ENCODE measurements at places on chromosomes 1 and 21.

- DNase-seq: no peak
Observed at GRCh38 chr1:231478811-231479210, 49.7 kb upstream of the TSNAX start.

DNA sequence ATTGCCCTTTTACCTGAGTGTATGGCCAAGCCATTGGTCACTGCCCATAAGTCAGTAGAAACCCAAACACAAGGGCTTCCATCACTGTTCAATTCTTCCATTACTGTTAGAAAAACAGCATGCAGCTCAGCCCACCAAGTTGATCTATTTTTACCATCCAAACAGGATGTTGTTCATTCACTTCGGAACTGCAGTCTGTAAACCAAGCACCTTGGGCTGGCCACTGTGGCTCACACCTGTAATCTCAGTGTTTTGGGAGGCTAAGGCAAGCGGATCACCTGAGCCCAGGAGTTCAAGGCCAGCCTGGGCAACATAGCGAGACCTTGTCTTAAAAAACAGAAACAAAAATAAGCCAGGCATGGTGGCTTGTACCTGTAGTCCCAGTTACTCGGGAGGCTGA is 8.7 kb upstream of the MFSD2A start:
- DNase-seq: no peak

- DNase-seq: no peak
Observed at GRCh38 chr1:98870959-98871903, 133.4 kb downstream of the PLPPR5 start.

DNA sequence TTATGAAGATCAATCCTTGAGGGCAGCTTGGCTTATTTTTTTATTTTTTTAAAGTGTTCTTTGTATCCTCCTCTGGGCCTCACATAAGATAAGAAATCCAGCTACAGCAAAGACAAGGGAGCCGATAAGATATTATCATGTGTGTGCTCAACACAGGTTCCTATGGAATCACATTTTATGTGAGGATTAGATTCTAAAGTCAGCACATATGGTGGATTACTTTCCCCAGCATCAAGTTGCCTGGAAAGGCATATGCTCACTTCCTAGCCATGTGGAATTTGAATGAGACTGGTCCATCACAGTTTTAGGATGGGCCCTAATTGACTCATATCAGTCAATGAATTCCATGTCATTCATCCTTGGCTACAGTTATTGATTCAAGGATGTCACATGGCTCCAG is 456.9 kb upstream of the LRRC7 start:
- DNase-seq: no peak

DNA sequence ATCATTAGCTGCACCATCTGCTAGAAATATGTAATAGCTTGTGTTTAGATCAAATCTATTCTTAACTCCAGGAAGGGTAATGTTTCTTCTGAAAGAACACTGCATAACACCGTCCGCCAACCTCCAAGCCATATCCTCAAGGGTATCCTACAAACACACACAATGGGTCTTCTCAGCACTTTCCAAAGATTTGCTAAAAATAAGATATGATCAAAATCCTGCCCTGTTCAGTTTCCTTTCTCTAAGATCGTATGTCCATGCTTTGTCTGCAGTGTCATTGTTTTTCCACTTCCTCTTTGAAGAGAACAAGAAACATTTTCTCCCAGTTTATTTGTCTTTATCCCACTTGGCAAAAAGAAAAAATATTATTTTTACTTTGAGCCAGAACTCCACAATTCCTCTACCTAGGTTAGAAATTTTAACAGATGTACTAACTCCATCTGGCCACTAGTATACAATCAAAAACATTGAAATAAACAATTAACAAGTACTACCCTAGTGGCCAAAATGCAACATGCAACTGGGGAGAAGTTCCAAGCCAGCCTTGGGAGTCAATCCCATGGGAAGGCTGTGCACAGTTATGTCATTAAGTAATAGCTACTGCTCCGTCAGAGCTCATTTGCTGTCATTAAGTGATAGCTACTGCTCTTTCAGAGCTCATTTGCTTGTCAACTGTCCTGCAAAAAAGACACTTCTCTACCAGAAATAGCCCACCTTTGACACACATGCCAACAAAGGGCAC is 37.8 kb downstream of the FRRS1 start:
- no peak for DNase-seq

DNA sequence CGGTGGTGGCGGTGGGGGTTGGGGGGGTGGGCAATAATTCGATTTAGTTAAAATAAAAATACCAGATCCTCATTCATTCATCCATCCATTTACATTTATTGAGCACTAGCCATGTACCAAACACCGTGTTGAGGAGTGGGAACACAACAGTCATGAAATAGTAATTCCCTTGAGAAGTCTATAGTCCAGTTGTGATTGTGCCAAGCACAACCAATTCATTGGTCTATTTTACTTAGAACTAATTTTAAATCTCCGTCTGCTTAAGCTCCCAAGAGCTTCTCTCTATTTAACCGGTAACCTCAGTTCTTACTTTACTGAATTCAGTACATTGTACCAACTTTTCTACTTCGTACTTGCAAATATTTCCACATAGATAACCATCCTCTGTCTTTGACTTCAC is 38.4 kb downstream of the WARS2 start:
- no peak for DNase-seq

GRCh38 chr1:145690587-145691558 is 16.3 kb downstream of the PDZK1 start:
- no peak for DNase-seq

DNA sequence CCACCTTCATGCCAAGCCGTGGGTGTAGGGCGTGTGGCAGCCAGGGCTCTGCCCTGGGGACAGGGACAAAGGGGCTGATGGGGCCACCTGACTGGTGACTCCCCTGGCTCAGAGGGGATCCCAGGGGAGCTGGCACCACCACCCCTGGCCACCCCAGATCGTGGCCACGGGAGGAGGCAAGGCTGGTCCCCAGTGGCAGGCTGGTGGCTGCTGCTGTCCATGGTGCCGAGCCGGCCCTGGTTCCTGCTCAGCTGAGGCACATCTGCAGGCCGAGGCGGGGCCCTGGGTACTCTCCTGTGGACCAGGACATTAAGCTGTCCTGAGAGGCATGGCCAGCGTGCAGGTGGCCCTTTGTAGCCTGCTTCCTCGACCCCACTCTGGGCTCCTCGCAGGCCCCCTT is 6.5 kb downstream of the PLCH2 start:
- DNase-seq: no peak

- no peak for DNase-seq
Observed at GRCh38 chr1:60108196-60108595, 34.6 kb upstream of the C1orf87 start.

- no peak for DNase-seq
Observed at GRCh38 chr1:184624626-184625025, 130.0 kb downstream of the EDEM3 start.

- no peak for DNase-seq
Observed at GRCh38 chr1:220922951-220923350, 43.7 kb downstream of the HLX start.

DNA sequence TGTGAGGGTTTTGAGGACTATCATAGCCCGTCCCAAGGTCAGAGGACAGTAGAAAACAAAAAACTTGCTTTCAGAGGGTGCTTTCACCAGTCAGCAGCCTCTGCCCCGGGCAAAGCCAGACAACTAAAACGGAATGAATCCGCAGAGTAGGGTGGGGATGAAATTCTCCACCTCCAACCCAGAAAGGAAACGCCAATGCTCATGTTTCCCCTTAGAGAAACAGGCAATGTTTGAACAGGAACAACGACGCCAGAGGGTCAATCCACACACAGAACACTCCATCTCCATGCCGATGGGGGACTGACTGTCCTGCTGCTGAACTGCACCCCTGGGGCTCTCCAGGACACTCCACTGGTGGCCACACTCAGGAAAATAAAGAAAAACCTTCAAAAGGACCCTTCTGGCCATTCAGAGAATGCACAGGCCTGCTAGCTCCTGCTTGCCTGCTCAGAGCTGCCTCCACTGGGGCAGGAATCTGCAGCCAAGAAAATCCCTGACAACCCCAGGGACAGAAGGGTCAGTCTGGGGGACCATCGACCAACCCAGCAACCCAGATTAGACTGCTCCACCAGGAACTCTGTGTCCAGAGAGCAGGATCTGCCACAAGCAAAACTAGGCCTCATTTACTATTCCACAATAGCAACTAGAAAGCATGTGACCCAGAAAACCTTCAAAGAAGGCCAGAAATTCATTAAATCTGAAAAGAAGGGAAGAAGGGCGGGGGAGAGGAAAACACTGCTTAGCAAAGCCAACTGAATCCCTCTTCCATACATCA is 116.0 kb downstream of the TOMM20 start:
- no peak for DNase-seq

- DNase-seq: no peak
Observed at GRCh38 chr1:92808381-92808780, 23.5 kb upstream of the RPL5 start.

DNA sequence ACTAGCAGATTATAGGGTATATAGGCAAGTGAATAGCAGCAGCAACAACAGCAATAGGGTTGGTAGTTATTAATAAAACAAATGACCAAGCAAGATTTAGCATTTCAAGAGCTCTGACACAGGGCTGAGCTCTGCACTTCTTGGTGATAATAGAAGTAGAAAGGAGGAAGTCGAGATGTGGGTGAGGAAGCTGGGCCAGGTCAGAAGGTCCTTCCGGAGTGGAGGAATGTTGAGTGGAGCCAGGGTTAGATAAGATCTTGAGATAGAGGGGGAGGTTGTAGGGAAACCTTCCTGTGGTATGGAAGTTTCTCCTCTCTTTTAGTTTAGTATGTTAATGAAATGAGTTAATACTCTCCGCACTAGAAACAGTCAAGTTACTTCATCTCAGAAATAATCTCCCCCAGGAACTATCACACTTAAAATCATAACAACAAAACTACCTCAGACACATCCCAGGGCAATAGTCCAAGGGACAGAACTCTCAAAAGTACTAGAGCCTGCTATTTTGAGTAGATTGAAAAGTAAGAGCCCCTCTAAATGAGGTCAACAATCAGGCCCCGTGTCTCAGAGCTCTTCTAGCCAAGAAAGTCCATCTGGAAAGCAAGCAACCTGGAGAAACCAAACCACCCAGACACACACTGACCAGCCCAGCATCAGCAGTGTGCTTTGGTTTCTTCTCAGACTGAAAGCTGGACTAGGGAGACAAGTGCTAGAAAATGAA is 45.4 kb upstream of the ATP1B1 start:
- no peak for DNase-seq

DNA sequence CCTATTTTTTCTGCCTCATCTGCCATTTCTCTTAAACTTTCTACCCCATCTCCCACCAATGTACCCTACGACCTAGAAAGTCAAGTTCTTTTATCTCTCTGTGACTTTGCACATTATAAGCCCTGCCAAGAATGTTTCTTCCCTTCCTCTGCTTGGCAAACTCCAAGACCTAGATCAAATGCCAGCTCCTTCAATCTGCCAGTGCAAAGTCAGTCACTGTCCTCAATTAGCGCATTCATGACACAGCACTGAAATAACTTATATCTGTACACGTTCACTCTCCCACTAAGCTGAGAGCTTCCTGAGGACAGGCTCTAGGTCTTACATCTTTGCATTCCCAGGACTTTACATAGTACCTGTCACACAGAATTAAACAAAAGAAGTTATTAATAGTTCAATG is 21.4 kb upstream of the LSM10 start:
- no peak for DNase-seq

DNA sequence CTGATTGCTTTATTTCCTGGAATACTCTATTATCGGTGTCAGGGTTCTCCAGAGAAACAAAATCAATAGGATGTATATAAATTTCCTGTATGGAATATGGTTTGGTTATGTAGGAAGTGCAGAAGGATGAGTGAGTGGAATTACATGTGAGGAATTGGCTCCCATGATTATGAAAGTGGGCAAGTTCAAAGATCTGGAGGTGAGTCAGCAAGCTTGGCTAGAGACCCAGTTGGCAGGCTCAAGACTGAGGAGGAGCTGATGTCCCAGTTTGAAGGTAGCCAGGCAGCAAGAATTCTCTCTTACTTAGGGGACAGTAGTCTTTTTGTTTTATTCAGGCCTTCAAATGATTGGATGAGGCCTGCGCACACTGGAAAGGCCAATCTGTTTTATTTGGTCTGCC is 57.5 kb downstream of the MAP3K7CL start:
- DNase-seq: no peak

DNA sequence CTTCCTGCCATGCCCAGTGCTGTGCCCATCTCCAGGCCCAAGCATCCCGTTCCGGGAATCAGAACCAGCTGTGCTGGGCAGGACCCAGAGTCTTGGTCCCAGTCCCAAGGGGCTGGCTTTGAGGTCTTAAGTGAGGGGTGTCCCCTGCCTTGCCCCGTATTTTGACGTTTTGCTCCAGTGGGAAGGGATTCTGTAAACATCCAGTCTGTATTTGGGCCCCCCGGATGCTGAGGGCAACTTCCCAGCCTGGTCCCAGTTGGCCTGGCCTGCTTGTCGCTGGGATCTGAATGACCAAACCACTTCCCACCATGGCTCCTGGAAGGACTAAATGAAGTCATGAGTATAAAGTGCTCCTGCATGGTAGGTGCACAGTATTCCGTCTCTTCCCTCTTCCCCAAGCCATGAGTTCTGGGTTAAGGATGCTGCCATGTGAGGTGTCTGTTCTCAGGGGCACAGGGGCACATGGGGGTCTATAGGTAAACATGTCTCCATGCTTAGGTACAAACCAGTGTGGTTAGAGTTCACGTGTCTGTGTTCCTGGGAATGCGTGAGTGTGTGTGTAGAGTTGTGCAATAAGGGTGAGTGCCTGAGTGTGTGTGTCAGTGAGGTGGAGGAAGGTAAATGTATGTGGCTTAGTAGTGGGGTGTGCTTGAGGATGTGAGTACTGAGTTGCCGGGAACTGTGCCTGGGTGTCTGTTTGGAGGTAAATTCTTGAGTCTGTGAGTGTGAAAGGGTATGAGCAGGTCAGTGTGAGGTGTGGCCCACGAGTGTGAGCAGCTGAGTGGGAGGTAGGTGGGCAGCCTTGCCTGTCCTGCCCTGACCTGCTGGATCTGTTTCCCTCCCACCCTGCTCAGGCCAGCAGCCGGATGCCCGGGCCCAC is 1.5 kb downstream of the B4GALT2 start:
- no peak for DNase-seq

- DNase-seq: no peak
Observed at GRCh38 chr1:72150508-72150907, 131.8 kb downstream of the NEGR1 start.

- no peak for DNase-seq
Observed at GRCh38 chr1:160061369-160062229, 8.4 kb downstream of the KCNJ10 start.

DNA sequence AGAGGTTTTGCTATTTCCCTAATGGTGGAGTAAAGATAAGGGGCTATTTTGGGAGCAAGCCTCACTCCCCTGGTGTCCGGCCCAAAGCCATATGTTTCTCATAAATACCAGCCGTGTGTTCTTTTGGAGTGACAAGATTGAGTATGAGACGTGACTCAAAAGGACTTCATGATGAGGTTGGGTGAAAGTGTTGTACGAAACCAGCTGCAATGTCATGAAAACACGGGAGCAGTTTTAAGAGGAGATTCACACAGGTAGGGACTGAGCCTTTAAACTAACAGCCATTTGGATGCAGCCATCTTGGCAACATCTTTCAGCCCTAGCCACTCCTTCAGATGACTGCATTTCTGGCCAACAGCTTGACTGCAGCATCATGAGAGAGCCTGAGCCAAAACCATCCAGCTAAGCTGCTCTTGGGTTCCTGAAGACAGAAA is 532.3 kb upstream of the USP24 start:
- DNase-seq: no peak

Data from activated CD8-positive, alpha-beta memory T cell treated with anti-CD3 and anti-CD28 coated beads for 24 hours (primary cell).